ENCODE measurements at places on chromosomes 2 and 18.
A peak's percentile ranks its signal among the peaks of the same experiment; 100 is the strongest.

GRCh38 chr2:219596954-219597551 is 604 bp upstream of the STK11IP start:
- DNase-seq = peak; percentile 69

- no peak for DNase-seq
Measured at GRCh38 chr2:28649481-28650265, 102.0 kb upstream of the PPP1CB start.

GRCh38 chr2:172480301-172481218 is 53.2 kb downstream of the ITGA6 start:
- no peak for DNase-seq

GRCh38 chr2:202628646-202629198 is 6.0 kb upstream of the FAM117B start:
- no peak for DNase-seq

DNA sequence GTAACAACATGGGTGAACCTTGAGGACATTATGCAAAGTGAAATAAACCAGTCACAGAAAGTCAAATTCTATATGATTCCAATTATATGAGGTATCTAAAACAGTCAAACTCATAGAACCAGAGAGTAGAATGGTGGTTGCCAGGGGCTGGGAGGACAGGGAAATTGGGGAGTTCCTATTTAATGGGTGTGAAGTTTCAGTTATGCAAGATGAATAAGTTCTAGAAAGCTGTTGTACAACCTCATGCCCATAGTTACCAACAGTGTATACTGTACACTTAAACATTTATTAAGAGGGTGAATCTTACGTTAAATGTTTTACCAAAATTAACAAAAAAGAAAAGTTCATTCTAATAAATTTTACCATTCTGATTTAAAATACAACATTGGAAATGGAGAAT is 92.7 kb upstream of the WDSUB1 start:
- no peak for DNase-seq

GRCh38 chr2:177535958-177536504 is 143.5 kb downstream of the AGPS start:
- no peak for DNase-seq

DNA sequence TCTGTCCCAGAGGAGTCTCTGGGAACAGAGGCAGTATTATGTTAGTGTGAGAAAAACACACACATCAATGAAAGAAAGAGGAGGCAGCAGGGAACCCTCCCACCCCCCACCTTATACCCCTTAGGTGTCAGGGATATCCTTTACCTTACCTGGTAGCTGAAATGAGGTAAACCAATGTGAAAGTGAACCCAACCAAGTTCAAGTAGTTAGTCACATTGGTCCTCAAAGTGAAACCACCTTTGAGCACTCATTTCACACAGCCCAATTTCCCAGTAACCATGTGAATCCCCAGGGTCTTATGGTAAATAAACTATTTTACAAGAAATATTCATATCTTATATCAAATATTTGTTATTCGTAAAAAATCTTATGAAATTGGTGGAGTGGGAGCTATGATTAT is 377.8 kb downstream of the LRATD1 start:
- no peak for DNase-seq

- DNase-seq = peak; percentile 68
Measured at GRCh38 chr2:180983468-180984242, 3.2 kb downstream of the UBE2E3 start.

DNA sequence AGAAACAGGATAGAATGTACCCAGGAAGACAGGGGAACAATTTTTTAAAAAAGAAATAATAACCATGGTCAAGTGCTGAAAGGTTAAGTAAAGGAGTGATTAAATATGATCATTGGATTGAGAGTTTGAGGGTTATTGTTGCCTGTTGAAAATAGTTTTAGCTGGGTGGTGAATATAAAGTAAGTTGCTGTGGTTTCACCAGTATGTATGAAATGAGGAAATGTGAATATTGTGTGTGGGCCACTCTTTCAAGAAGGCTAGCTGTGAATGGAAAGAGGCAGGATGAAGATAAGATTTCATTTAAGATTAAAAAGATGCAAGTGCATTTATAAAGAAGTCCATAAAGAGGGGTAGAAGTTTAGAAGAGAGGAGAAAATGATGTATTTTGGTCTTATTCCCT is 53.8 kb downstream of the GULP1 start:
- no peak for DNase-seq

DNA sequence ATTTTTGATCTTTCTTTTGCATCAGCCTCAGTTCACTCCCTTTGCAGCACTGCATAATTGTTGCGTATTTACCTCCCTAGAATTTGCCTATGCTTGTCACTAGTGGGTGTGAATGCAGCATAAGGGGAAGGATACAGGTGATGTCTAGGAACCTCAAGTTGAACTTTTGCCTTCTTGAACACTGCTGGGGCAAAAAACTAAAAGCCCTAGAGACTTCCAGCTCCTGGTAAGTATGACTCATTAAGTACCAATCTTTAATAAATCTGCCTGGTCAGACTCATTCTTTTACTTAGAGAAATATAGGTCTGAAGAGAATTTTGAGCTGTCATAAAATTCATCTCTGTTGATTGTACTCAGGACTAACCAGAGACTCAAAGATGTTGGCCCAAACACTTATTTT is 547.3 kb upstream of the FANCL start:
- no peak for DNase-seq

GRCh38 chr18:3153107-3153704 is 66.6 kb downstream of the MYOM1 start:
- no peak for DNase-seq

DNA sequence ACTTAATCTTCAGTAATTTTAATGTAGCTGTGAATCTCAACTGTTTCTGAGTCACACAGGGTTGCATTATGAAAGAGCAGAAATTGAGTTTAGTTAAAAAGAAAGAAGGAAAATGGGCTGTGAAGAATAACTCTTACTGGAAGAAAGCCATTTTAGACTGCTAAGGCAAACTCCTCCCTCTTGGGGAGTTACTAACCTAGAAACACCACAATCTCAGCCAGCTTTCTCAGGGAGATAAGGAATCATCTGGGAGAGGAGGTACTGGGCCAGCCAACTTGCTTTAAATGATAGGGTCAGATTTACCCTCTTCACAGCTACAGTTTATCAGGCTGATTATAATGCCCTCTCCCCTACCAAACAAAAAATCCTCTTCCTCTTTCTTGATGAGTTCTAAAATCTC is 119.5 kb downstream of the CCDC148 start:
- peak; percentile 33 for DNase-seq

DNA sequence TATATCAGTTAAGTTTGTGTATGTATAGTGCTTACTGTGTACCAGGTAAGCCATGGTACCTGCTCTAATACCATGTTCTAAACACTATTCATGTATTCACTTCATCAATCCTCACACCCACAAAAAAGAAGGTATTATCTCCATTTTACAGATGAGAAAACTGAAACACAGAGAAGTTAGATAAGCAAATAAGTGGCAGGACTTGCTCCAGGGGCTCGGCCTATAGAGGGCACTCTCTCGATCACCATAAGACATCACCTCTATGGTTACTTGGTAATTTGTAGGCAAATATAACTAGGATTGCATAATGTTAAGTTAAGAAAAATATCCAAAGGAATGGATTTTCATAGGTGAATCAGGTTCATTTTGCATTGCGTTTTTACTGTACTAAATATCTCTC is 118.1 kb upstream of the FN1 start:
- DNase-seq = no peak

DNA sequence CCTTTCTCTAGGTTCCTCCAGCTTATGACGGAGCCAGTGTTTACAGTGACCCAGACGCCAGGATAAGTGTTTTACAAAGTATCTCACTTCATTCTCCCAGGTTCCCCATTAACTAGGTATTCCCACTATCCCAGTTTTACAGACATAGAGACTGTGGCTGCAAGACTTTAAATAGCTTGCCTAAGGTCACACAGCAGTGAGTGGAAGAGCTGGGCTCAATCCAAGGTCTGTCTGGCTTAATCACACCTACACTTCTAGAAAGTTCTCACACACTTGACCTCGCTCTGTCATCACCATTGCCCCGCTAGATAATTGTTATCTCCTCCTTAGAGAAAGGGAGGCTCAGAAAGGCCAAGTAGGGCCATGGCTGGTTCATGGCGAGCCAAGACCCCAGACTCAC is 110.2 kb downstream of the ANTXR1 start:
- no peak for DNase-seq

GRCh38 chr2:4673025-4673489 is 969.7 kb downstream of the DCDC2C start:
- peak; percentile 13 for DNase-seq

- DNase-seq = peak; percentile 75
Measured at GRCh38 chr2:221085341-221085900, 486.7 kb downstream of the EPHA4 start.

GRCh38 chr18:10437837-10438236 is 16.6 kb upstream of the APCDD1 start:
- DNase-seq = no peak
